ENCODE measurements at places on chromosomes 12 and 14.

GRCh38 chr12:24562771-24563431, 386.0 kb downstream of the BCAT1 start:
- DNase-seq: no peak

DNA sequence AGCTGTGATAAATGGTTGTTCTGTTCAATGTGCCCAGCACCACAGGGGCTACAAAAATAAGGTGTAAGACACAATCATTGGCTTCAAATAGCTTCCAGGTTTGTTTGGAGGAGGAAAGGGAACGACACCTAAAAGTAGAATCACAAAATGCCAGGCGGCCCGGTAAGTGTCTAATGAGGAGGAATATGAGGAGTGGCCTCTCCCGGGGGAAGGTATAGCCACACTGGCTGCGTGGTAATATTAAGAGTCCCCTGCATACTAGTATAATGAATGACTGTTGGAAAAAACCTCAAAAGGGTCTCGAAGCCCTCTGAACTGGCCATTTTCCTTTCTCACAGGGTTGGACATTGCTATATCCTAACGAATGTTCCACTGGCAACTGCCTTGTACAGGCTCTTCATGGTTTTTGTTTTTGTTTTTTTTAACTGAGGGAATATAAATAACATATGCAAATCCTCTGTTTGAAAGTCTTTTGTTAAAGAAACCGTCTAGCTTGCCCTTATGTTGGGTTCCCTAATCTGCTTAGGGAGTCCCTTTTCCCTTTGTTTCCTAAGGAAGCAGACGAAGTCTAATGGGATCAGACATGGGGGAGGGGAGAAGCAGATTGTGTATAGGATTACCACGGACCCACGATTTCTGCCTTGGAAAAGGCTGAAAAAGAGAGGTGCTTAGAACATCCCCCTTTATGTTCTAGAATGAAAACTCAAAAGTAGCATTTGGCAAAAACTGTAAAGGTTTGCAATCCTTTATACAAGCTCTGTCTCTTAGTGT, 4.2 kb downstream of the CCDC60 start:
- no peak for DNase-seq

DNA sequence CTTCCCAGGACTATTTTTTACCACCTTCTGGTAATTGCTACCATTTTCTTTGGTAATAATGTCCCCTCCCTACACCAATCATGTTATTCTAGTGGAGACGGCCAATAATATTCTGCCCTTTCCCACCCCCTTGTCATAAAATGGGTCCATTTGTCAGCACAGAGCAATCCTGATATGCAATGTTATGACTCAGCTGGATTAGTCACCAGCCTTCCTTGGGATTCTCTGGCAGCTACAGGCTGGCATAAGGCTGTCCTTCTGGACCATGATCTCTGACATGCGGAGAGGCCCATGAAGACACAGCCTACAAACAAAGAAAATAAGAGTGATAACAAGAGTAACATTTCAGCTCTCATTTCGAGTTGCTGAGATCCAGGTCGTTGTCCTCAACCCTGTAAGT, 222.0 kb upstream of the CPNE8 start:
- no peak for DNase-seq

GRCh38 chr14:41498959-41499358, 107.7 kb upstream of the LRFN5 start:
- no peak for DNase-seq

- no peak for DNase-seq
Observed at GRCh38 chr12:49990273-49990672, 17.5 kb downstream of the AQP6 start.

DNA sequence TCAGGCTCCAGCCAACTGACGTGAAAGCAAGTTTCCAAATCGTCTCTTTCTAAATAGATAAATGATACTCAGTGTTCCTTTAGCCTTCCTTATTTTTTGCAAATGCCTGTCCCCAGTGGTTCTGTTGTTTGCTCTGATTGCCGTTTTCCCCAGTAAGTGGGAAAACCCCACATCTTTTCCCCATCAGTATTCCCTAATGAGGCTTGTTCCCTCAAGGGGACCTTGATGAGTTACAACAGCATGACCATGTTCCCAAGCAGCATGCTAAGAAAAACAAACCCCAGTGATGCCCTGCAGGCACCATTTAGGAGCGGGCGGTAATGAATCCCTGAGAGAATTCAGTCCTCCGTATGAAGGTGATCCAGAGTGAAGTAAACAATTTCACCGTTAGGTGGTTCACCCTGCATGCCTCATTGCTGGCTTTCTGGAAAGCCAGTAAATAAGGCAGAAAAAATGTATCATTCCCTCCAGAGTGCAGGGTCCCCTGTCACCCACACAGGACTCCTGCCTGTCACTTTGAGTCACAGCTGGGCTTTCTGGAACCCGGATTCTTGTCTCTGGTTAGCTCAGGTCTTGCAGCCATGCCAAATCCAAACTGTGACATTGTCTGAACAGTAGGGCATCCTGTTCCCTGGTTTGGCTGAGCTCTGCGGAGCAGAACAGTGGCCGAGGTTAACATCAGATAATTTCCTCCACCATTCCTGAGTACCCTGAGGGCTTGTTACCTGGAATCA, 222.6 kb downstream of the RGS6 start:
- peak; percentile 28 for DNase-seq

- DNase-seq: no peak
Observed at GRCh38 chr12:22473212-22473611, 71.1 kb downstream of the C2CD5 start.

DNA sequence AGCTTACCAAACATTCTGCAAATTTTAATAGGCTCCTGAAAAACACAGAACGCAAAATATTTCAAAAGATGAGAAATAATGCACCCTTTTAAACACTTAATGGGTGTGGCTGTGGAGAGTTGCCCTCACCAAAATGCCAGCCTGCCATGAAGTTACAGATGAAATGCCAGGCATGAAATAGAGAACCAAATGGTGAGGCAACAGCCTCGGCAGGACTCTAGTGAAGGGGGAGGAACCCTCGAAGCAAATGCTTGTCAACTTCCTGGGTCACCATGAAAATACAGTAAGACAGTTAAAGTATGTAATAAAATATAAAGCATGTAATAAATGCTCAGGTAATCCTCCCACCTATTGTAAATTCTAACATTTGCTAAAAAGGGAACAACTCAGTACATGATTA, 24.1 kb downstream of the DUSP16 start:
- DNase-seq: no peak

DNA sequence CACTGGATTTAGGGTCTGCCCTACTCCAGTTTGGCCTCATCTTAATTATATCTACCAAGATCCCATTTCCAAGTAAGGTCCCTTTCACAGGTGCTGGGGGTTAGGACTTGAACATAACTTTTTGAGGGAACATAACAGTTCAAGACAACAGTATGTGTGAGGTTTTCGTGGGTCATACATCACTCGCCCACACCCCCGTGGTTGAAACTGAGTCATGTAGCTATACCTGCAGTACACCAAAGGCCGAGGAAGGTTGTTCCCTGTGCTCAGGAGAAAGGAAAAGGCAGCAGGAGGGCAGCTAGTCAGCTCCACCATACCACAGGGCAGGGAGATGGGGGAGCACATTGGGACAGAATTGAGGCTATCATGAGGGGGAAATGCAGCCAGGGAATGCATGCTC, 167.0 kb downstream of the PPM1H start:
- DNase-seq: peak; percentile 70

- no peak for DNase-seq
Observed at GRCh38 chr12:64170024-64170423, 52.1 kb downstream of the KICS2 start.

- DNase-seq: no peak
Observed at GRCh38 chr14:77544571-77544970, 46.0 kb upstream of the ISM2 start.

DNA sequence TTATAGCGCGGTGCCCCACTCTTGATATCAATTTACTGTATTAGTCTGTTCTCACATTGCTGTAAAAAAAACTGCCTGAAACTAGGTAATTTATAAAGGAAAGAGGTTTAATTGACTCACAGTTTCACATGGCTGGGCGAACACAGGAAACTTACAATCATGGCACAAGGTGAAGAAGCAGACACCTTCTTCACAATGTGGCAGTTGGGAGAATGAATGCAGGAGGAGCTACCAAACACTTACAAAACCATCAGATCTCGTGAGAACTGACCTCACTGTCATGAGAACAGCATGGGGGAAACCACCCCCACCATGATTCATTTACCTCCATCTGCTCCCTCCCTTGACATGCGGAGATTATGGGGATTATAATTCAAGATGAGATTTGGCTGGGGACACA, 42.3 kb downstream of the FBXO34 start:
- DNase-seq: no peak

GRCh38 chr12:73390261-73390660, 1118.1 kb downstream of the TRHDE start:
- DNase-seq: no peak

DNA sequence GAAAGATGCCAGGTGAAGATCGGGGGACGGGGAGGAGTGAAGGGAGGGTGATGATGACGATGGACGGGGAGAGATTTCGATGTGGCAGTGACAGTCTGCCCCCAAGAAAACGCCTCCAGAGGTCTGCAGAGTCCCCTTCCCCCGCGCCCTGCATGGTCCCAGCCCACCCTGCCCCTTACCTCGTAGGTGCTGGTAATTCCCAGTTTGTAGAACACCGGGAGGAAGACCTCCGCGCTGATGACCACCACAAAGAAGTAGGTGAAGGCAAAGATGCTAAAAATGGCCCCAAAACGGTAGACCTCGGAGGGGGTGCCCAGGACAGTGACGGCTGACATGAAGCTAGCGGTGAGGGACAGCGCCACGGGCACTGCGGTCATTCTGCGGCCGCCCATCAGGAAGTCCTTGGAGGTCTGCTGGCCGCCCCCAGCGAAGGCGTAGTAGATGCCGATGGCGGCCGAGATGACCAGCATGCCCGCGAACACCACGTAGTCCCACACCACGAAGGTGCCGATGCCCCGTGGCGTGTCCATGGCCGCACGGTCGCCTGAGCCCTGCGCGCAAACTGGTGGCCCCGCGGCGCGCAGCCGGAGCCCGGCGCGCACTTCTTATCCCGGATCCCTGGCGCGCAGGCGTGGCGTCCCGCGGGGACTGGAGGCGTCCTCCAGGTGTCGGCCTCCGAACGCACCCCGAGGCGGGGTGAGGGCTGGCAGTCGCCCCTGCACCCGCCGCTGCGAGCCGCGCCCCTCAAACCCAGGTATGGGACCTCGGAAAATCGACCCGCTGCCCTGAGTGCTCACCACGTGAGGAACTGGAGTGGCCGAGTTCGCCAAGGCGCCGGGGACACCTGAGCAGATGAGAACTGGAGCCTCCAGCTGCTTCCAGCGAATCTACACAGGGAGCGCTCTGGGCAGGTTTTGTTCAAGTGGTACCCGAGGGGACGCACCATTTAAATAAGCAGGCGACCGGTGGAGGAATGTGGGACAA, at the start of gene SLC5A8:
Gene SLC5A8 (minus strand): TSS at position 920 of the 984 bp plus-strand sequence. CDS start 390 bp downstream, at position 530.
- DNase-seq: no peak

DNA sequence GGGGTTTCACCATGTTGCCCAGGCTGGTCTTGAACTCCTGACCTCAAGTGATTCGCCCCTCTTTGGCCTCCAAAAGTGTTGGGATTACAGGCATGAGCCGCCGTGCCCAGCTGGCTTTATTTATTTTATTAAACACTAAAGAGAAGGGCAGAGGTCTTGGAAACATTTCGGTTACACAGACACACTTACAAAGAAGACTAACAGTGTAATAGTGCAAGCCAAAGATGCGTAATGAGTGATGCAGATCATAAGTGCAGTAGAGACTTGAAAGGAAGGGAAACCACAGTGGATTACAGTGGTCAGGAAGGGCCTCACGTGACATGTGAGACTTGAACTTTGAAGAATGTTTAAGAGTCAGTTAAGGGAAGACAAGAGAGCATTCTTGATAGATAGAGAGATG, 33.9 kb upstream of the CDK17 start:
- DNase-seq: peak; percentile 72

DNA sequence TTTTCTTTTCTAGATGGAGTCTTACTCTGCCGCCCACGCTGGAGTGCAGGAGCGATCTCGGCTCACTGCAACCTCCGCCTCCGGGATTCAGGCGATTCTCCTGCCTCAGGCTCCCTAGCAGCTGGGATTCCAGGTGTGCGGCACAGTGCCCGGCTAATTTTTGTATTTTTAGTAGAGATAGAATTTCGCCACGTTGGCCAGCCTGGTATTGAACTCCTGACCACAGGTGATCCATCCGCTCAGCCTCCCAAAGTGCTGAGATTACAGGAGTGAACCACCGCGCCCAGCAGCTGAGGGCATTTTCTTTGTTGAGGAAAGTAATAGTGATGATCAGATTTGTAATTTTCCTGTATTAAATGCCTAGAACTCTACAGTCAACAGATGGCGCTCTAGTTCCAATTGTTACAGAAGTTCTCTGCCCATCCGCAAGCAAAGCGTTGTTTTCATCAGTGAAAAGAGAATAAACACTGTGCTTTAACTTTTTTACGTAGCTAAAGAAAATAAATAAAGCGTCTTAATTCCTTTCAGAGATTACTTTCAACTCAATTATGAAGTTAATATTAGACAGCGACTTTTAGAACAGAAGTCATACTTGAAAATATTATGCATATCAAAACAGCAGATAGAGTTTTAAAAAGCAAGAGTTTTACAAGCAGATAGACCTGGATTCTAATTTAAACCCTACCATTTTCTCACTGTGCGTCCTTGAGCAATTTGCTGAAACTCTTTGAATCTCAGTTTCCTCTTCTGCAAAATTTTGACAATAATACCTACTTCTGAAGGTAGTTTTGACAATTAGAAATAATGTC, 335.1 kb downstream of the DUSP6 start:
- peak; percentile 35 for DNase-seq

- no peak for DNase-seq
Observed at GRCh38 chr12:110037315-110037714, 11.0 kb downstream of the C12orf76 start.

DNA sequence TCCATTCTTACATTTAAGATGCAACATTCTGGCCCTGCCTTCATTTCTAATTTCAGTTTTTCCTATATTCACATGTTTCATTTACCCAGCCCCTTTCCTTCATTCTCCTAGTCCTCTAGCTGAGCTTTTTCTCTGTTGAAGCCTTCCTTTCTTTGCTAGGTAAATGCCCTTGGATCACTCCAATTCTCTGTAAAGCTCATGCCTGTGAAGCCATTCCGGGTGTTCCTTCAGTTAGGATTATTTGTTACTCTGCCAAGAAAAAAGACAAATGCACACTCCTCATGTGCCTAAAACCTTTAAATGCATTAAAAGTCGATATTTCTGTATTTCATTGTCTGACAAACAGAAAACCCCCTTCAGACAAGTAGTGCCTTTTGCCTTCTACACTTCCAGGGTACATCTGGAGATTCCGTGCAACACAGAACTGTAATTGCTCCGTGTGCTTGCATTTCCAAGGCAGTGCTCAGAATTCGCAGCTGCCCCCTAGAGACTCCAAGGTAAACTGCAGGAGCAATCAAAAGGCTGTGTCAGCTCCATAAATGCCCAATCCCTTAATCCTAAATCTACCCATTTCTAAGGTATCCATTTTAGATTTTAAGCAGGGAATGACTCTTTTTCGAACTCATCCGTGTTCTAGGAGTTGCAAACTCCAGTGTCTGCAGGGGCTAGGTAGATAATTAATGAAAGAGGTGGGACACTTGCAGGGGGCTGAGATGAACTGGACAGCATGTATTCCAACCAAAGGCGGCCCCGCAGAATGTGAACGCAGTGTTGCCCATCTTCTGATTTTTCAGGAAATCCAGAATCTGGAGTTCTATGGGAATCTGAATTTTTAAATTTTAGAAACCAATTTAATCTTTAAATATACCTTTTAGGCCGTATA, 320.2 kb downstream of the GRIN2B start:
- DNase-seq: peak; percentile 31

- DNase-seq: no peak
Observed at GRCh38 chr12:64549108-64549507, 61.2 kb upstream of the RASSF3 start.

- peak; percentile 93 for DNase-seq
Observed at GRCh38 chr14:24241829-24242443, 487 bp downstream of the TINF2 start.

- DNase-seq: no peak
Observed at GRCh38 chr14:100695423-100695738, 31.3 kb upstream of the DLK1 start.

Measured in stimulated activated CD8-positive, alpha-beta memory T cell treated with anti-CD3 and anti-CD28 coated beads, Interleukin-4, amount 100 ng/mL, for 48 hours (primary cell).